ENCODE measurements at places on chromosomes 5 and 9.

GRCh38 chr5:137441476-137441875 is 57.6 kb downstream of the SPOCK1 start:
- no peak for DNase-seq

DNA sequence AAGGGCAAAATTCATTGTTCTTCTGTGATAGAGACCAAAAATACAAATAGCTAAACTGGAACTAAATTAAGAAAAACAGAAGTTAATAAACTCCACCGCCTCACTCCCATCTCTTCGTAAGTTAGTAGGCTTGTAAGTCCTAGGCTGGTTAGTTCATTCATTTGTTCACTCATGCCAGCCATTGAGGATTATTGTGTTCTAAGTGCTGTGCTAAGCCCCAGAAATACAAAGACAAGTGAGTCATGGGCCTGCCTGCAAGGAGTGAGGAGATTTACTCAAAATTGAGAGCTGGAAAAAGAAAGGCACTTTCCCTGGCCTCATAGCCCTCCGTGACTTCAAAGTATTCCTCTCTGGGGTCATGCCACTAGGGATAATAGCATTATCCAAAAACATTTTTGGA is 8.5 kb downstream of the DOCK8 start:
- DNase-seq = no peak

- DNase-seq = no peak
Observed at GRCh38 chr9:14692470-14693250, 572 bp downstream of the ZDHHC21 start.

GRCh38 chr5:3027185-3027865 is 275.8 kb upstream of the IRX2 start:
- DNase-seq = no peak

- no peak for DNase-seq
Observed at GRCh38 chr5:39730699-39731098, 305.9 kb upstream of the DAB2 start.

DNA sequence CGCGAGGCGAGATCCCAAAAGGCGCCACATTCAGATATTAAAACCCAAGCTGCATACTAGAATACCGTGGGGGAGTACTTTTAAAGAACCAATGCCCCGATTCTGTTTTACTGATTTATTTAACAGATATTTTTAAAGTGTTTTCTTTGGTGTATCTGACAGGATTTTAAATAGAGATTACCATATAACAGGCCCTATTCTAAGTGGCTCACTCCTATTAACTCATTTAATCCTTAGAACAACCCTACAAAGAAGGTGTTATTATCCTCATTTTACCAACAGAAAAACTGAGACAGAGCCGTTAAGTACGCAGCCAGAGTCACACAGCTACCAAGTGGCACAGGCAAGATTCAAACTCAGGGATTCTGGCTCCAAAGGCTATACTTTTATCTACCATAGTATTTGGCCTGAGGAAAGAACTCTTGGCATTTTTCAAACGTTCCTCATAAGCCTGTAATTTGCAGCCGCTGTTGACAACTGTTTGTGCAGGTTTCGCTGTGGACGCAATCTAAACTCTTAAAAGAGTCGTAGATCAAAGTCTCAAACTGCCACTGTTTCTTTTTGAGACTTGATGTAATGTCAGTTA is 550 bp upstream of the TMEM245 start:
- DNase-seq = no peak

DNA sequence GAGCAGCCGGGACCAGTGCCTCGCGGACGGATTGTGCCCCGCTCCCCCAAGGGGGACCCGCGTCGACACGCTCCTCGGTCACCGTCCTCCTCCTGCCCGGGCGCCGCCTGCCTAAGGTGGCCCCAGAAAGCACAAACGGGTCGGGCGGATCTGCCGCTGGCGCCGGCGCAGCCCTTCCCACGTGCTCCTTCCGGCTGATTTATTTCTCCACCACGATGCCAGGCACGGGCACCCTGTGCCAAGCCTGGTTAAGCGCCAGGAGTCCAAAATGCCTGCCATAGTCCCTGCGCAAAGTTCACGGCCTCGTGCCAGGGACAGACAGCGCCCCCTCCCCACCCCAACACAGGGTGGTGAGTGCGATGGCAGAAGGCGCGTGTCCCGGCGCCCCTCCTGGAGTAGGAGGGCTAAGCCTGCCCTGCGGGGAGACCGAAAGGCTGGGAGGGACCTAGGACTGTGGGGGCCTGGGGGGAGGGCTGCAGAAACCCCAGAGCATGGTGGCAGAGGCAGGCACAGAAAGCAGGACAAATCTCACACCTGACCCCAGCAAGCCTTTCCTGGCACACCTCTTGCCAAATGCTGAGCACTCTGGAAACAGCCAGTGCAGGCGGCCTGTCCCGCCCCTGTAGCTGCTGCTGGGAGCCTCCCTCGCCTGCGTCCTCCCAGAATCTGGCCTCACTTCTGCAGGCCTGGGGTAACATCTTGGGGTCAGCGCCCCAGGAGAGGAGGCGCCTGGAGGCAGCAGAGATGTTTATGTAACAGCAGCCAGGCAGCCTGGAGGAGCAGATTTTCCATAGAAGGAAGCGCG is 1.1 kb upstream of the NOTCH1 start:
- DNase-seq = no peak

GRCh38 chr9:94922691-94923107 is 196.2 kb downstream of the AOPEP start:
- DNase-seq = no peak

DNA sequence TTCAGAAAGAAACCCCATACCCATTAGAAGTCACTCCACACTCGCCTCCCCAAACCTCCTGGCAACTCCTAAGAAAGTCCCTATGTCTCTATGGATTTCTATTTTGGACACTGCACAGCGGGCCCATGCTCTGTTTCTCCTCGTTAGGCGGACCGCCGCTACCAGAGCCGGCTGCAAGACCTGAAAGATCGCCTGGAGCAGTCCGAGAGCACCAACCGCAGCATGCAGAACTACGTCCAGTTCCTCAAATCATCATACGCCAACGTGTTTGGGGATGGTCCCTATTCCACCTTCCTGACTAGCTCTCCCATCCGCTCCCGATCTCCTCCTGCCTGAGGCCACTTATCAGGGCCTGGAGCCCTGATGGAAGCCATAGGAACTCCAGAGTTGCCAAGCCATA is 4.6 kb upstream of the GLE1 start:
- no peak for DNase-seq

GRCh38 chr9:84846906-84847305 is 177.4 kb downstream of the NTRK2 start:
- no peak for DNase-seq

Measured in hematopoietic multipotent progenitor cell treated with erythropoietin and hydrocortisone succinate and interleukin-3 and kit ligand, for 15 days (in vitro differentiated cells).